ENCODE measurements at places on chromosomes 4 and X.
A peak's percentile ranks its signal among the peaks of the same experiment; 100 is the strongest.

DNA sequence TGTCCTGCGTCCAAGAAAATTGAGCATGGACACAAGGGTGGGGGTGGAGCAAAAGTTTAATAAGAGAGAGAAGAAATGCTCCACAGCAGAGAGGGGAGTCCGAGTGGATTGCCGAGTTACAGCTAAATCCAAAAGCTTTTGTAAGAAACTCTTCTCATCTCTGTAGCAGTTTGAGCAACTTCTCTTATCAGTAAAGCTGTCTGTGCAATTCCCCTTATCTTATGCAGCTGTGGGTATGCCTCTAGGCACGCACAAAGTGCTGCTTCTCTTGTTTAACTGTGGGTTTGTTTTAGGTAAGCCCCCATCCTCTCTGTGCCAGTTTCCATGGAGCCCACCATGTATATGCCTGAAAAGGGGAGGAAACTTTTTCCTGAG is 44.8 kb downstream of the HMGB2 start:
- no peak for ATAC-seq

DNA sequence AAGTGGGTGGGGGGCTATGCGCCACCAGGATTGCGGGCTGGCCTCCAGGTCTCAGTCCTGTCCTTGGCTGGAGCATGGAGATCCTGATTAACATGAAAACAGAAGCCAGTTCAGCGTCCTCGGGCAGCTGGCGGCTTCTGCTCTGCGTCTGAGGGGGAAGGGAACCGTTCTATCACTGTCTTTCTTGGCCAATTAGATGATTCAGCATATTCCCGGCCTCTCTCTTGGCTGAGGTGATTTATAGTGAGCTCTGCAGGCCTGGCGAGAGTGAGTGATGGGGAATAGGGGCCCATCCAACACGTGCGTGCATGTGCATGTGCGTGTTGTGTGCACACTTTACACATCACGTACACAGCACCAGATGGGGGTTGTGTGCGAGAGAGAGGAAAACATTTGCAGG is 145.8 kb upstream of the ATP6AP2 start:
- ATAC-seq: peak; percentile 27

DNA sequence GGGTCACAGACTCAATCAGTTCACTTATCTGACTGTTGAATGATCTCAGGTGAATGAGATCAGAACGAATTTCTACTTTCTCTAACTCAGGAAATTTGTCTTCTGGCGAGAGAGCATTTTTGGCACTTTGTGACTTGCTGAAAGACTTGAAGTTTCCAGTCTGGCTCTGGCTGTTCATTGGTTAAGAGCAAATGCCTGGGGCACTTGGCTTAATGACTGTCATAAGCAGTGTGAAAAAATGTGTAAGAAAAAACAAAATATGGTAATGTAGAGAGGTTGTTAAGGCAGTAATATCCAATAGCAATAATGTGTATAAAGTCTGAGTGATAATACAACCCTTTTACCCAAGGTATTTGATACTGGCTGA is 71.3 kb upstream of the PGRMC2 start:
- peak; percentile 18 for ATAC-seq

DNA sequence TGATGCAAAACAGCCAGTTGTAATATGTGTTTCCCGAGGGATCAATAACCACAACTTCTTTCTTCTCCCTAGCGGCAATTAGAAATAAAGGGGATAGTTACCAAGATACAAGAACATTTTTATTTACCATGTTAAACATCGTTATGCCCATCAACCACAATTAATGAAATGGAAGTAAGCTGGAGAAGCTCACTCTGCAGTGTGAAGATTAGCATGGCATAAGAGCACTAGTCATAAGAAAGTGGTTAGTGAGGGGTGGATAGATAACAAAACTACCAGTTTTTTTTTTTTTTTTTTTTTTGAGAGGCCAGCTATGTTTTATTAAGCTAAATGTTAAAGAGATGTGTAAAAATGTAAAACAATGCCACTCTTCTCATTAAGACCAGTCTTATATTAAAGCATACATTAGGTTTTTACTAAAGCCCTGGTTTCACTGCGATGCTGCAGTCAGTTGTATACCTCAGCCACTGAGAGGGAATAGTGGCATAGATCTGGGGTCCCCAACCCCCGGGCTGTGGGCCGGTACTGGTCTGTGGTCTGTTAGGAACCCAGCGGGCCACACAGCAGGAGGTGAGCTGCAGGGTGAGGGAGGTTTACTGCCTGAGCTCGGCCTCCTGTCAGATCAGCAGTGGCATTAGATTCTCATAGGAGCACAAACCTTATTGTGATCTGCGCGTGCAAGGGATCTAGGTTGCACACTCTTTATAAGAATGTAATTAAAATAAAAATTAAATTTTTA is 27.9 kb upstream of the NFXL1 start:
- ATAC-seq: no peak

DNA sequence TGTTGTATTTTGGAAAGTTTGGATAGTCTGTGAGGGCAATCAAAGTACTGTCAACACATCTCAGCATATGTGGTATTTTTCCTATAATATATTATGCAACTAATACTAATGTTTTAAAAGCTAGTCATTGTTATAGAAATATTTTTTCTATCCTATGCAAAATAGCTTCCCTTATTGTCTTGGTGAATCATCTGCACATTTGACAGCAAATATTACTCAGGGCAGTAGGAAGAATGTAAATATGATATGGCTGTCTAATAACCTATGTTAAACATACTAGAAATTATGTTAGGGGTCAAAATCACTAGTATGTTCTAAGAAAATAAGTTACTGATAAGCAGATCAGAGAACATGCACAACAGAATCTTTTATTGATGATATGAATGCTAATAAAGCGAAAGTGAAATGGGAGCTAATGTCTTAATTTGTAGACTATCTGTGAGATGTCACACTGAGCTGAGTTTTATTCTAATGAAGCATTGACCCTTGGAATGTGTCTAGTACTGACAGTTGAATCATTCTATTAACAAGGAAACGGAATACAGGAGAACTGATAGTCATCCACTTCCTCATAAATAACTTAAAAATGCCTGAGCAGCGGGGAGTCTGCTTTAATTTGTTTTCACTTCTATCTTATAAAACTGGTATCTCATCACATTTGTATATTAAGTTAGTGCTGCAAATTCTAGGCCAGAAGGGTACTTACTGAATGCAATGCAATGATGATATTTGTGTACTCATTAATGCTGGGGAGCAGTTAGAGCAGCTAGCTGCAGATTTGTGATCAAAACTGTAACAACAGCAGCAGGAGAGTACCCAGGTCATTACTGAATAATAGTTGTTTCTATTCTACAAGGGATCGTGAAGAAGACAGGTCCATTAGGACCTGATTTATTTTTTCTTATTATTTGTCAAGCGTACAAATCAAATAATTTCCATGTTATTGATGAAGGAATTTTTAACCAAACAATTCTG is 440.3 kb upstream of the AADAT start:
- peak; percentile 61 for ATAC-seq

DNA sequence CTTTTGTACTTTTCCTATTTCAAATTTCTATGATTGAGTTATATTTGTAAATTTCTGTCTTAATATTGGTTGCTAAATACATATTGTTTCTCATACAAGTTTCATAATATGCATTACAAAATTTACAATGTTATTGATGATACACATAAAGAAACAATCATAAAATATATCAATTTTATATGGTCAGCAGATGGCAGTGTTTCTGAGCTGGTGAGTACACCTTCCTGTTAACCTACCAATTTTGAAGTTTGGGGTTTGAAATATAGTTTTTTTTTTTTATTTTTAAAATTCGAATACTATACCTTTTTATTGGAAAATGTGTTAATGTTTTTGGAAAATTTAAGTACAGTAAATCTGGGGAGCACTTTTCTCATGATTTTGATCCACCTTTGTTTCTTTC is 1953.1 kb upstream of the ADGRL3 start:
- no peak for ATAC-seq

DNA sequence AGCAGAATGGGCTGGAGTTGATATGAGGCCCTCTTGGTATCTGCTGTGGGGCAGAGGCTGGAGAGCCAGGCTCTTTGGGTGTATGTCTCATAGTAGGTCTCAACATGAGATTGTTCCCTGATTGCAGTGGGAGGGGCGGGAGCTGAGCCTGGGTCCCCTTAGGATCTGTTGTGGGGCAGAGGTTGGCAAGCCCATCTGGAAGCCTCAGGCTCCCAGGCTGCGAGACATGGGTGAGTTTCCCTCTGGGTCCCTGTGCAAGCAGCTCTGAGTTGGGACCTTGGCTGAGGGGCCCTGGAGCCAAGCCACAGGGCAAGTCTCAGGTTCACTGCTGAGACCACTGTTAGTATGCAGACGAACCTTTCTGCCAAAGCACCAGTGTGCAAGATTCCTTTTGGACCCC is 201.9 kb downstream of the ARHGAP10 start:
- no peak for ATAC-seq

DNA sequence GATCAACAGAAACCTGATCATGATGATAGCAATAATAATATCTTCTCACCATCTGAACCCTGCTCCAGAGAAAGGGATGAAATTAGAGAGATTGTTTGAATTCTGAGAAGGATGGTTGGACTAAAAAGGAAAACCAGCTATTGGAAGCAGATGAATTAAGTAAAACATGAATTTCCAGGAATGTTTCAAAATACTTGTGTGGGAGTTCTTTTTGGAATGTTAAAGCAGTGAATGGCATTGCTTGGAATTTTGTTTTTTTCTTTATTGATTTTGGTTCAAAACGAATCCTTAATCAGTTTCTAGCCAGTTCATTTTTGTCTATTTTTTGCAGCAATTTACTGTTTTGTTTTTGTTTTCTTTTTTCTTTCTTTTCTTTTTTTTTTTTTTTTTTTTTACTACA is 150.3 kb downstream of the NHS start:
- no peak for ATAC-seq
